ENCODE measurements at places on chromosomes 6 and 20.
A peak's percentile ranks its signal among the peaks of the same experiment; 100 is the strongest.

- no peak for DNase-seq
Observed at GRCh38 chr6:89830170-89830809, 610 bp downstream of the CASP8AP2 start.

GRCh38 chr20:56922497-56922896 is 293.4 kb downstream of the TFAP2C start:
- no peak for DNase-seq

GRCh38 chr20:24816907-24817306 is 132.2 kb upstream of the CST7 start:
- DNase-seq: no peak

DNA sequence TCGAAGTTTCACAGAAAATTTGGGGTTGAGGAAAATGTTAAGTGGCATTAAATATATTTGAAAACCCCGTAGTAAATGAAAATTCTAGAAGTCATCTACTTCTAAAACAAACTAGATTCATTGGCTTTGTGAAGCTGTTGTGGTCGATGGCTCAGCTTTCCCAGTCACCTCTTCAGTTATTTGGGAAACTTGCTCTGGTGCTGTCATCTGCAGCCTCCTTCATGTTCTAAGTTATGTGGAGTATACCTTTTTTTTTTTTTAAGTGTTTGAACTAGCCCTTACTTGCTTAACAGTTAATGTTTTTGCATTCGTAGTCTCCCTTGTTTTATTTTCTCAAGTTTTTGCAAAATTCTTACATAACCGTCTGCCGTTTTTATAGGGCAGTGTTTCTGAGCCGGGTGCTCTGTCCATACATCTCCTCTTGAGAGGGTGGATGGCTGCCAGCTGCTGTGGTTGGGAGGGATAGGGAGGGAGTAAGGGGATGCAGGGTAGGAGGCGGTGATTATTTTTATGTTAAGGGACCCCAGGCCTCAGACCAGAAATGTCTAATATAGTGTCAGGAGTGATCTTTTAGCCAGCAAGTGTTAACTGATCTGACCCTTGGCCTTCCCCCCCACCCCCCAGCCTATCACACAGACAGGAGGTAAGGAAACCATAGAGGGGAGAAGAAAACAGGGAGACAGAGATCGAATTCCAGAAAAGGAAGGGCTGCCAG is 7.1 kb downstream of the RREB1 start:
- no peak for DNase-seq

GRCh38 chr20:6920991-6921613 is 153.6 kb downstream of the BMP2 start:
- no peak for DNase-seq

DNA sequence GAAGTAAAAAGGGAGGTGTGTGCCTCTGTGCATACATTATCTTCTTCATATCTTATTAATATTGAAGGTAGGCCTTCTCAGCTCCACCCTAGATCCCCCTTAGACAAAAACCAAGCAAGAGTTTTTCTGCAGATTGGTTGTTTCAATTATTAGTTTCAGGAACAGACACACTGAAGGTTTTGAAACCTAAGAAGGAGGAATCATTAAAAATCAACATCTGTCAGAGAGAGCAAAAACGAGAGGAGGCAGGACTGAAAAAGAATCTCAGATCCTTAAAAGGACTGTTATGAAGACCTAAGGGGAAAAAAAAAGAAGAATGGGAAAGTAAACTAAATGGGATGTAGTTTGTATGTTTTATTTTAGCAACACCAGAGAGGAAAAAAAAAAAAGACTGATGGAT is 560.8 kb upstream of the JAG1 start:
- no peak for DNase-seq

DNA sequence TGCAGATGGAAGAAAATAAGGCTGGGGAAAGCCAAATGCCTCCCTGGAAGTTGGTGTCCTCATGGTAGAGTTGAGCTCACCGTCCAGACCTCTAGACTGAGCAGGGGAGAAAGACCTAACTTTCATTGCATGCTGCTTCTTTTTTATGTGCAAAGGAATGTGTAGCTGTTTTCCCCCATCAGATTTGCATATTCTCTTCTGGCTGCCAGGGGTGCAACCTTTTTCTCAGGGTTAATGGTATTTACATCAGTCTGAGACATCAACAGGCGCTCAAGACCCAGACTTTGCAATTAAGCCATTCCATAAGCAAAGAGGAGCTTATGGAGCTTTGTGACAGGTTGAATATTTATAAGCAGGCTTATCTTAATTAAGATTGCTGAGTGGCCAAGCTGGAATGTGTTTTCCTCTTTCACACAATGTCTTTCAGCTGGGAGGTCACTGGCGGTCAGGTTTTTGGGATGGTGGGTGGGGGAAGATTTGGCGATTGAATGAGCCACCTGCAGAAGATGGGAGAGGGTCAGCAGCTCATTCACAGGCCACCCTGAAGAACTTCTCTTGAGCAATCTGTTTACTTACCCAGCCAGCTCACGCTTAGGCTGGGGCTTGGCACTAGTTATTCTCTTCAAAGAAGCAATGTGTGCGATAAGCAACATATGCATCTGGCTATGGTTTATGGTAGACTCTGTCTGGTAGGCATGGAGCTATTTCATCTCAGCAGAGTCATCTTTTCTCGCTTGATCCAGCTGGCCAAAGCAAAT is 88.6 kb downstream of the SCP2D1 start:
- no peak for DNase-seq

DNA sequence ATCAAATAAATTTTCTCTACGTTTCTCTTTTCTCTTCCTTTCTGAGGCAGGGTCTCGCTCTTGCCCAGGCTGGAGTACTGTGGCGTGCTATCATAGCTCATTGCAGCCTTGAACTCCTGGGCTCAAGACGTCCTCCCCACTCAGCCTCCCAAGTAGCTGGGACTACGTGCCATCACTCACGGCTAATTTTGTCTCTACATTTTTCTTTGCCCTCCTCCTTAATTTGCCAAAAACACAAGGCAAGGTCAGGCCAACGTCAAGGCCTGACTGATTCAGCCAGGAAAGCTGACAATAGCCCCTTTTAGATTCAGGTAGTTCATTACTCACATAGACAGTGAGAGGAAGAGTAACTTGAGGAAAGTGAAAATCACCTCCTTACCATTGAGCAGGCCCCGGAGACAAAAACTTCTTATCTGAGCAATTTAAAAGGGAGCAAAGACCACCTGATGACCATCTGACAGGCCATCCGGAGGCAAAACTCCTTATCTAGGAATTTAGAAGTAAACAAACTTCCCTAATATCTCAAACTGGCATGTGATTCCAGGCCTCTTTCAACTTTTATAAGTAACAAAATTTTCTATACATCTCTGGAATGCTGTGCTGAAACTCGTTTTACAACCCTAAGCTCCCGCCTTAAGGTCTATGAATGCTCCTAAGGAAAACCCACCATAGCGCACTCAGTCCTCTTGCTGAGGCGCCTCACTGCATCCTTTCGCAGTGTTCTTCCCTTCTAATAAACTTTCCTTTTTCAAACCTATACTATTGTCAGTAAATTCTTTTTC is 42.1 kb upstream of the SRPK1 start:
- no peak for DNase-seq

DNA sequence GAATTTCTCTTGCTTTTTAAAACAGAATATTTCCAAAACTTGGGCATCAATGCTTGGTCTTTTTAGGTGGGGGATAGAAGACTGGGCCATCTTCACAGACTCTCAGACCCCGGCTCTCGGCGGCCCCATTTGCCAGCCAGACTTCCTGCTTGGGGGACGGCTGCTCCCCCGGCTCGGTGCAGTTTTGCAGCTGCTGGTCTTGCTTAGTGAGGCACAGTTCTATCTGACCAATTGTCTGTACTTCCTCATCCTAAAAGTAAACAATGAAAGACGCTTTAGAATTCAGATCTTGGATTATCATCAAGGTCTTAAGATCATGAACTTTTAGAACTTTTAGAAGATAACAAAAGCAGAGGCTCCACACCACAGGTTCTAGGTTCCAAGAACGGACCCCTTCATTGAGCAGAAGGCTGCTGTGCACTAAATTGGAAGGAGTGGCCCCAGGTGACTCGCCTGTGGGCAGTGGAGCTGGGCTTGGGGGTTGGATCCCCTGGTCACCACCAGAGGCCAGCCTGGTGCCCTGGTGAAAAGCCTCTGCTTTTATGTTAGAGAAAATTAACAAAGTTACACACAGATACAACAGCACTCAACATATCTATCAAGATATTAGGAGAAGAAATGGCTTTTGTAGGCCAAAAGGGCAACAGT is 26.7 kb downstream of the RNASET2 start:
- no peak for DNase-seq

- DNase-seq: no peak
Observed at GRCh38 chr6:133637874-133638273, 251.0 kb upstream of the TCF21 start.

GRCh38 chr6:5338177-5338960 is 77.1 kb downstream of the FARS2 start:
- no peak for DNase-seq

GRCh38 chr20:59020938-59021551 is 1.8 kb downstream of the TUBB1 start:
- DNase-seq: no peak

- DNase-seq: no peak
Observed at GRCh38 chr6:16742116-16742515, 19.1 kb downstream of the ATXN1 start.

- DNase-seq: no peak
Observed at GRCh38 chr6:41625442-41625841, 12.8 kb upstream of the MDFI start.

DNA sequence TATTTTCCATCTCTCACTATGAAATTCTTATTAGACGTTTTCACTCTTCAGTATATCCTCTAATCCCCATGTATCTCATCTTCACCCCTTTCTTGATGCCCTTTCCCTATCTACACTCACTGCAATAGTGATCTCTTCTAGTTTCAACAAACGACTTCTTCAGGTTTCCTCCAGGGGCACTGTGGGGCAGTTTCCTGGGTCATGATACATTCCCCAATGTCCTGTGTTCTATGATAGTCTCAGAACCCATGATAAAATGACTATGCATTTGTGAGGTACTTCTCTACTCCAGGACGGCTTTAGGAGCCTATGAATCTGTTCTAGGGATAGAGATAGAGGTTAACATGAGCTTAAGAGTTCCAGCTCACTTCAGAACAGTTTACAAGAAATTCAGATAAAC is 183.3 kb downstream of the FOXC1 start:
- DNase-seq: no peak

GRCh38 chr6:100924534-100925227 is 43.6 kb upstream of the ASCC3 start:
- DNase-seq: no peak

- DNase-seq: peak; percentile 3
Observed at GRCh38 chr6:110814102-110815014, 911 bp downstream of the CDK19 start.

GRCh38 chr6:105372142-105372848 is 30.6 kb downstream of the PREP start:
- no peak for DNase-seq

DNA sequence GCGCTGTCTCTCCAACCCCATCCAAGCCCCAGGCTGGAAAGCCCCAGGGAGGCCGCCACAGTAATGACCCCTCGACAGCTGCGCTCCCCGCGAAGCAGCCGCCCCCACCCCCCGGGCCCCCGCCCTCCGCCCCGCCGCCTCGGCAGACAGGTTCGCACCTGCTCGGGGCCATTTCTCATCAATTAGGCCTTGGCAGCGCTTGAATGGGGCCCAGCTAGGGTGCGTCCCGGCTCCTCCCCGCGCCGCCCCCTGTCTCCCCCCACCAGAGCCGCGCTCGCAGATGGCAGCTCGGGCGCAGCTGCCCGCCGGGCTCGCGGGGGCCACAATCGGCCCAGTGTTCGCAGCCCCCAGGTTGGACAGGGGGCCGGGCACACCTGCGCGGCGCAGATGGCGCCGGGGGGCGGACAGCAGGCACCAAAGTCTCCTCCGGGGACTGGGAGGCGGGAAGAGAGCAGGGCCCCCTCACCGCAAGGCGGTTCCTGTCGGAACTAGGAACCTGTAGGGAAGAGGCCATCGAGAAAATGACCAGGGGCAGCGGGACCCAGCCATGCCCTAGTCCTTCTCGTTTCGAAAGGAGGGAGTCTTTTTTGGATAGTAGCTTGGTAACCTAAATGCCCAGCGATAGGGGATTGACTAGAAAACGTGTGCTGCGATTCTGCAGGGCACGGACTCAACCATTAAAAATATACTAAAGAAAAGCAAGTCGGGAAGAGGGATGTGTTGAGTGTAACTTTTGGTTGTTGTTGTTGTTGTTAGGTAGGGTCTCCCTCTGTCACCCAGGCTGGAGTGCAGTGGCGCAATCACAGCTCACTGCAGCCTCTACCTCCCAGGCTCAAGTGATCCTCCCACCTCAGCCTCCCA is 83.2 kb upstream of the EYA2 start:
- no peak for DNase-seq

GRCh38 chr6:127482325-127482724 is 23.1 kb upstream of the KIAA0408 start:
- DNase-seq: no peak

DNA sequence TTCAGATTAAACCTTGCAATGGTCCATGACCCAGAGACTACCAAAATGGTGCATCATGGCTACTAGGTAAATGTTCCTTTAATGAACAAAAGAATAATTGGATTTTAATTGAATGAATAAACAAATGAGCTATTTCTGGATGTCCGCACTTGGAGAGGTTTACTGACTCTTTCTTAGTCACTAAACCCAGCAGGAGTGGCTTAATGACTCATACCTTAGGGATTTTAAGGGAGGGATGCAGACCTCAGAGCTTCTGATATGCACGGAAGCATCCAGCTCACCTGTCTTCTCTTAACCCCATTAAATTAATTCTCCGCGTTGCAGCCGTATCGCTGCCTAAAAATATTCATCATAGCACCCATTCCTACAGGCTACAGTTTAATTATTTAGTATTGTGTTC is 970.0 kb upstream of the SLC35B3 start:
- DNase-seq: no peak

- DNase-seq: no peak
Observed at GRCh38 chr6:26388014-26388413, 5.1 kb downstream of the BTN2A2 start.

DNA sequence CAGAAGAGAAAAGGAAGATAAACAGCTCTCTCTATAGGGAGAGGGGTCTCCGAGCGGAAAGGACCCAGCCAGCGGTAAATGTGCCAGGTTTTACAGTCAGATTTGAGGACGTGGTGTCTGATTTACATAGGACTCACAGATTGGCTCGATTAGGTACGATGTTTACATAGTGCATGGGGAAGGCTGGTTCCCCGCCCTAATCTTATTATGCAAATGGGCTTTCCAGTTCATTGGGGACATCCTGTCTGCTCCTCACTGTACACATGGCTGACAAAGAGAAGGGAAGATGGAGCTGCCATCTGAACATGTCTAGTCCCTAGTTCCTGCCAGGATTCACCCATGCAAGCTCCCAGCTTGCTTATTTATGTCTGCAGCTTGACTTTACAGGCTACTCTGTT is 119.9 kb downstream of the RNF144B start:
- no peak for DNase-seq

GRCh38 chr6:15473741-15474161 is 189.1 kb downstream of the DTNBP1 start:
- DNase-seq: no peak

DNA sequence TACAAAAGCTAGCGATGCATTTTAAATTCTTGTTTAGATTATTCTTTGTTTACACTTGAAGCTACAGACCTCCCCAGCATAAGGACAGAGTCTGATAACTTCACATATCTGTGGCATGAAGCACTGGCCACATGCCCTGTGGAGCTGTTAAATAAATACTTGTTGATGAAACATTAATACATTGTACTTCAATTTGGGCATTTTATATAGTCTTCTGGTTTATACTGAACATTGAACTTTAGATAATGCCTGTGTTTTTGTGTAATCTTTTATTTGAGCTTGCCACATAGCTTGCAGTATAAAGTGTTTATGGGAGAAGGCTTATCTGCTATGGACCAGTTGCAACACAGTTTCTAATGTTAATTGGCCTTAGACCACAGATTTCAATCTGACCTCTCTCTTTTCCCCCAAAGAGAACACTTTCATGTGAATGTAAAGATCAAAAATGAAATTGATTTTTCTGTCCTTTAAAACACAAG is 48.2 kb downstream of the FRK start:
- no peak for DNase-seq

All from NCI-H187 (cell line).